Naive thymus-derived CD8-positive, alpha-beta T cell (primary cell): ENCODE measurements at places on chromosomes 11 and 22. TPM values are rescaled to one million over a fixed set of nuclear protein-coding genes. Genes with fewer than 3 reads are reported as not detected.

Gene GSTT2
- total RNA-seq: not detected

Gene SWAP70
- total RNA-seq: 13.1 TPM

Gene CHRNA10
- total RNA-seq: 3.6 TPM

Gene SRRD
- total RNA-seq: 24.6 TPM

Gene OR51B4
- total RNA-seq: not detected

Gene PLAAT4
- total RNA-seq: 97.8 TPM

Gene CRYBA4
- not detected for total RNA-seq

Gene DNAJB7
- total RNA-seq: not detected

Gene TMPRSS5
- total RNA-seq: 1.2 TPM

Gene KRTAP5-11
- not detected for total RNA-seq
